Smooth muscle cell of trachea (primary cell): ENCODE measurements at places on chromosomes 16 and 17. TPM values are rescaled to one million over a fixed set of nuclear protein-coding genes. Genes with fewer than 3 reads are reported as not detected.

Gene HIC1
- total RNA-seq, result 61.8 and 98.9 TPM in 2 replicates

Gene TLCD3A
- 13.8 and 29.4 TPM in 2 replicates for total RNA-seq

Gene KRT33A
- not detected in 2 replicates for total RNA-seq

Gene IRX6
- total RNA-seq, result not detected in 2 replicates

Gene TMEM238L
- total RNA-seq, result not detected in 2 replicates

Gene SGCA
- 0.73 and 3.3 TPM in 2 replicates for total RNA-seq

Gene HOXB4
- 2.9 and 5.8 TPM in 2 replicates for total RNA-seq

Gene CACNG1
- not detected in 2 replicates for total RNA-seq

Gene KRTAP4-4
- not detected in 2 replicates for total RNA-seq

Gene RAB26
- total RNA-seq, result 1.2 and 2.9 TPM in 2 replicates

Gene KRT16
- total RNA-seq, result 0.17 TPM in 1 of 2 replicates, not detected in the other

Gene RNU2-1
- total RNA-seq, result not detected in 2 replicates

Gene ELMO3
- total RNA-seq, result 0.29 and 0.66 TPM in 2 replicates

Gene MPV17L
- 0.15 and 0.66 TPM in 2 replicates for total RNA-seq

Gene TNRC6A
- total RNA-seq, result 36.4 and 47.1 TPM in 2 replicates

Gene GPRC5B
- 4.4 and 23.3 TPM in 2 replicates for total RNA-seq
